ENCODE measurements at places on chromosomes 5 and 9.

- no peak for DNase-seq
Measured at GRCh38 chr9:4022435-4023067, 277.3 kb downstream of the GLIS3 start.

DNA sequence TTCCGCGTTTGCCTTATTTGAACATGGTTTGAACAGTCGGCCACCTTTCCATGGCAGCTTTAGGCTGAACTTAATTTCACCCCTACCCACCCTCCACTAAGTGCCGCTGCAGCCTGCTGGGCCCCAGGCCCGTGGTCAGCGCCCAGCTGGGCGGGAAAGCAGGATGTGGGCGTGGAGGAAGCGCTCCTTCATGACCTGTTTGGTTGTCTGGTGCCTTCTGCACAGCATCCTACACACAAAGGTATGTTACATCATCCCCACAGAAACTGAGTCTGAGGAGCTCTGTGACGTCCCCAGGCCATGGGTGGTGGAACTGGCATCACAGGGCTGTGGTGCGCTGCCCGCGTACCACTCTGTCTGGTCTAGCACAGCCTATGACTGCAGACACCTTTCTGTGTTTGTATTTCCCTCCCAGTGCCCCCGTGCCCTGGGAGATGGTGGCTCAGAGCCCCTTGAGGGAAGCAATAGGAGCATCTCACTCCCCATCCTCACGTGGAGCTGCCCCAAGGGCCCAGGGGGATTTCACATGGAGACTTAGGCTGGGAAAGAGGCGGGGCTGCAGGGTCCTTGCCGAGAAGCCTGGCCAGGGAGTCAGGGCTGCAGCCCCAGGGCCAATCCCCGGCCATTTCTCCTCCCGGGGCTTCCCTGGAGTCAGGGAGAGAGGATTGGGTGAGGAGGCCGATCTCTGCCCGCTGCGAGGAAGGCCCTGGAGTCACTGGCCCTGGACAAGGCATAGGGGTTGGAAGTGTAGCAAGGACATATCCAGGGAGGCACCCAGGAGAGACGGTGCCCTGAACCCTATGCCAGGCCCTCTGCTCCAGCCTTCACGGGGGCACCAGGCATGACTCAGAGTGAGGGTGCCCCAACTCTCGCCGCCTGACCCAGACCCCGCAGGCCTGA lies 37.5 kb upstream of the SUSD3 start:
- DNase-seq: no peak

GRCh38 chr5:51347157-51347556 lies 36.1 kb upstream of the ISL1 start:
- no peak for DNase-seq

- no peak for DNase-seq
Measured at GRCh38 chr5:82813861-82814260, 263.3 kb downstream of the TMEM167A start.

DNA sequence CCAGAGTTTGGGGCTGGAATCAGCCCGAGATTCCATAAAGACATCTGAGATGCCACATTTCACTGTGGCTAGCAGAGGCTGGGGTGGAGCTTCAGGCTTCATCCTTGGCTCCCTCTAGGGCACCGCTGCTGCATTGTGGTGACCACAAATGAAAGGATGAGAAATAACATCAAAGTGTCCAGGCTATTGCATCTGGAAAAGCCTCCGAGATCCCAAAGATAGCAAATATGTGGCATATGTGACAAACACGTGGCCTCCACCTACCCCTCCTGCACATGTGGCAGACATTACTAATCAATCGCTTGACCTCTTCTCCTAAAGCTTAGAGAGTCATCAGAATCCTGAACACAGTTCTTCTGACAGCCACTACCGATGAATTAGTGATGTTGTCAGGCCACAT lies 4.5 kb downstream of the SPARC start:
- DNase-seq: no peak

GRCh38 chr5:135880278-135880677 lies 15.4 kb downstream of the IL9 start:
- no peak for DNase-seq

GRCh38 chr5:77076961-77077828 lies 9.9 kb downstream of the ZBED3 start:
- DNase-seq: no peak

DNA sequence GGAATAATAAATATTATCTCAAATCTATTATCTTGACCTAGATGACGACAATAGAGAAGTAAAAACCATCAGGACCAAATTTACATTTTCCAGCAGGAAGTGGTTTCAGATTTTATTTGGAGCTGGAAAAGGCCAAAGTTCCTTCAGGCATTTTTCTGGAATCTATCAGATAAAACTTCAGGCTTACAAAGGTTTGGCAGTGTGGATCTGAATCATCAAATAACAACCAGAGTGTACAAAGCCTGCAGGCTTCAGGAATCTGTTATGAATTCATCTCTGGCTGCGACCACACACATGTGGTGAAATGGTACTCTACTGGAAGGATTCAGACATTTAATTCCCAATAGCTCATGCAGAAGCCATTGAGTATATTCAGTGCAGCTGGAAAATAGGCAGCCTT lies 726.4 kb upstream of the GRAMD2B start:
- DNase-seq: no peak

GRCh38 chr5:143306040-143306439 lies 97.4 kb downstream of the NR3C1 start:
- DNase-seq: no peak

DNA sequence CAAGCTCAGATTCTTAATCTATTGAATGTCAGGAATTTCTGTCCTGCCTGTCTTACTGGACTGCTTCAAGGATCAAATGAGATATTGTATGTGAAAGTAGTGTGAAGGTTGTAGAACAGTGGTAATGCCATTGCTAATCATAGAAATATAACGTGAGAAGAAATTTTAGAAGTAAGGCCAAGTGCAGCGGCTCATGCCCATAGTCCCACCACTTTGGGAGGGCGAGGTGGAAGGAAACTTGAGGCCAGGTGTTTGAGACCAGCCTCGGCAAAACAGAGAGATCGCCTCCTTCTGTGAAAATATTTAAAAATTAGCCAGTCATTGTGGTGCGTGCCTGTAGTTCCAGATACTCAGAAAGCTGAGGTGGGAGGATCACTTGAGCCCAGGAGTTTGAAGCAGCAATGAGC lies 5.1 kb upstream of the HSPA5 start:
- DNase-seq: no peak

DNA sequence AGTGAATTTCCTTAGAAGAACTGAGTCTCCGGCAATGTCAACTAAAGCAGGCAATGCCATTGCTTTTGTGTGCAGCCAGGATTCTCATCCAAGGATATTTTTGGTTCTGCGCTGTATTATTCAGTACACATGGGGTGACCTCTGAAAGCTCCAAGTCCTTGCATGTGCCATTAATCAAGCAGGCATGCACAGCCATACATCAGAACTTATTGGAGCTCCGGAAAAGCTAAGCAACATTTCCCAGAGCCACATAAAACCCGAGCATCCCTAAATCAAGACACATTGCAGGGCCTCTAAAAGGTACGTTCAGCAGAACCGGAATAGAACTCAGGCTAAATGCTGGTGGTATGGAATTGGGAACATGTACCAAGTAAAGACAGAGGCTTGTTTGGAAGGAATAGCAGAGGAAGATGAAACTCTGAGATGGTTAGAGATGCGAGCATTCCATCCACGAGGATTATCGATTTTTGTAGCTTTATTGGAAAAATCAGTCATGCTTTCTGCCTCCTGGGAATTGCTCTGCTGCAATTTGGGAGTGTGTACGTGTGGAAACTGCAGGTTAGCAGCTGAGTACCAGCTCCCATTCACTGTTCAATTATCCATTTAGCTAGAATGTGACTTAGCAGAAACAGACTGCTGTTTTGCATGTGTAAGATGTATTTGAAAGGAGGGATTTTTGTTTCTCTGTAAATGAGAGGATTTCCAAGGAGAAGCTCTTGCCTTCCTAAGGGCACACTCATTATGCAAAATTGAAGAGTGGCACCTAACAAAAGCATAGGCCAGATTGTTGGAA lies 143.7 kb upstream of the WWC1 start:
- DNase-seq: no peak

DNA sequence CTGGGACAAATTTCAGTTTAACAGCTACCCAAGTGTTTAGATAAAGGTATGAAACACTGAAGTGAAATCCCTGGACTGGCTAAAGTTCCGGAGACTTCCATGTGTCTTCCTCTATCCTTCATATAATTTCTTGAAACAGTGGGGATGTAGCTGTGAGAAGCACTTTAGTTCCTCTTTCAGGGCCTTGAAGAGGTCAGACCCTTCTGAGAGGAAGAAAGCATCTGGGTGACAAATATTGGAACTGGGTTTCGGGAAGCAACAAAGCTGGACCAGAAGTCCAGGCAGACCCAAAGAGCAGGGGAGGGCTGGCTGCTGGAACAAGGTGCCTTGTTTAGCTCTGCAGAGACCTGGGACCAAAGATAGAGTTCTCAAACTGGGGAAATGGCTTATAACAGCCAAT lies 75.4 kb upstream of the ZFAND5 start:
- no peak for DNase-seq

DNA sequence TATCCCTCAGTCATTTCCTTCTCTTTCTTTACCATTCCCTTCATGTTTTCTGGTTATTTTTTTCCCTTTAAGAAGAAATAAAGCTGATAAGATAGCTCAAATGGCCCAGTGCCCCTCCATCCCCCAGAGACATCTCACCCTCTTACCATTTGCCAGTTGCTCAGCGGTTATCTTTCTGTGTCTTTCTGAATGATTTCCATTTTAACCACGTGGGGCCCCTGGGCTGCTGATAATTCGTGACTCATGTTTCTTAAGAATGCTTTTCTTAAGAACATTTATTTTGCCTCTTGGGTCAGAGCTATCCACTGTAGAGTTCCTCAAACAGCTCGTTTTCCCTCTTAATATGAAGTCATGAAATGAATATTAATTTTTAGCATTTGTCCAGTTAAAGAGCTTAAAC lies 147.8 kb downstream of the MAST4 start:
- DNase-seq: no peak

DNA sequence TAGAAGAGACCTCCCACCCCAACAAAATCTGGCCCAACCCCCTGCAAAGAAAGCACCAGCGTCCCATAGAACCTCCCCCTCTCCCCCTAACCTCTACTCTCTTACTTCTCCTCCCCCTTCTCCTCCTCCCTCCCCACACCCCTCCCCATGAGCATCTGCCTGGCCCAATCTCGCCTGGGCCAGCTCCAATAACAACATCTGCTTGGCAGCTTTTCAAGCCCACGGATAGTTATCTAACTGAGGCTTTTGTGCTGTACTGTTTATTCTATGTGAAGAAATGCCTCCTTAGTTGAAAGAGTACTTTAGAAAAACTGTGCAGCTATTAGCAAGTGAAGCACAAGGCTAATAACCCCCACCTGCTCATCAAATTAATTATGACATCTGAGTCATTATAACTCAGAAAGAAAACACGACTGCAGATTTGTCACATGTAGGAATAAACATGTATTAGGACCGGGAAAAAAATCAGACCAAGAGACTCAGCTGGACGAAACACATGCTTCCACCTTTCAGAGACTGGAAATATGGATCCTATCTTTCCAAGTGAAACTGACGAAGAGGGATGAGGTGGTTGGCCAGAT lies 42.8 kb downstream of the NFIB start:
- no peak for DNase-seq

GRCh38 chr9:87278971-87279733 lies 218.5 kb upstream of the DAPK1 start:
- DNase-seq: no peak

GRCh38 chr9:717722-718121 lies 123.8 kb upstream of the DMRT1 start:
- no peak for DNase-seq

DNA sequence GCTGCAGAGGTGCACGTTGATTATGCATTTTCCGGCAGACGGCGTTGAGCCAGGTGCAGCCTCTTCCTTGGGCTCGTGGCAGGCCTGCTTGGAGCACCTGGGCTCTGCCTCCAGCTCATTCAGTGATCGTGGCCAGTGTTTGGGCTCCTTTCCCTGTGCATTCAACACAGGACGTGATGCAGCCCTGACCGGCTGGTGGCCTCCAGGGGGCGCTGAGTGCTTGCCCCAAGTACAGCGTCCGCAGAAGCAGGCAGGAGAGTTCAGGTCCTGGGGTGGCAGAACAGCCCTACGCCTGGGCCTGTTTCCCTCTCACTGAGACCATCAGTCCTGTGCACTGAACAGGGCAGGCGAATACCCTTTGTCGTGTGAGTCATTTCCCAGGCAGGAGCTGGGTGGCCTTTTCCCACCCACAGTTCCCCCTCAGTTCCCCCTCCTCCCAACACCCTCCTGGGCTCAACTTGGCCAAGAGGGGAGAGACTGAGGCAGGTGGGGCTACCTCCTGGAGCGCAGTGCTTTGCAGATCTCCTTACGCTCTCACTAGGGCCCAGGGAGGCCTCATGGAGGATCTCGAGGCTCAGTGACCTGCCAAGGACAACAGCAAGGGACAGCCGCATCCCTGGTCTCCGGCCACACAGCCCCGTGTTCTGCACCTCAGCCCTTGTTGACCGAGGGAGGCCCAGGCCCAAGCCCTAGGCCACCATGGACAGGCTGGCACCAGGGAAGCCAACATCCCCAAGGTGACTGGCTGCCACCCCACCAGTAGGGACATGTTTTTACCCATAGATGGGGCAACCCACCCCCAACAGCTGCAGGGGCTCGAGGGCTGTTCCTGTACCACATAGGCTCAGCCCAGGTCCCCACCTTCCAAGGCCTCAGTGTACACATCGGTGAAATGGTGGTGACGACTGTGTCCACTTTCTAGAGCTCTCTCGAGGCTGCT lies 52.9 kb downstream of the LRSAM1 start:
- DNase-seq: peak; percentile 69

GRCh38 chr5:144017631-144018030 lies 152.8 kb downstream of the YIPF5 start:
- no peak for DNase-seq

- no peak for DNase-seq
Measured at GRCh38 chr5:61575103-61575502, 243.0 kb downstream of the ZSWIM6 start.

DNA sequence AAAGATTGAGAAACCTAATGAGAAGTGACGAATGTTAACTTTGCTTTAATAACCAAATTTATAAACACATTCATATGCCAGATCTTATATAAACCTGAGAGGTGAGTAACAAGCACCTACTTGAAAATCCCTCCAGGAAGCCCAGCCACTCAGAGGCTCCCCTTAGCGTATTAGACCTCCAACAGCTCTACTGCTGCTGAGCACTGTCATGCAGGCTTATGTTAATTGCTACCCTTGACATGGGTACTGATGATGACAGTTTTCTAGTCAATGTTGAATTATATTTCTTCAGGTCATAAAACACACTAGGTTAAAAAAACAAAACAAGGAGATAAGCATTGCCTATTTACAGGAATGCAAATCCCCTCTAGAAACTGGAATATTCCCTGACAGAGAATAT lies 161.2 kb downstream of the MPDZ start:
- DNase-seq: no peak

DNA sequence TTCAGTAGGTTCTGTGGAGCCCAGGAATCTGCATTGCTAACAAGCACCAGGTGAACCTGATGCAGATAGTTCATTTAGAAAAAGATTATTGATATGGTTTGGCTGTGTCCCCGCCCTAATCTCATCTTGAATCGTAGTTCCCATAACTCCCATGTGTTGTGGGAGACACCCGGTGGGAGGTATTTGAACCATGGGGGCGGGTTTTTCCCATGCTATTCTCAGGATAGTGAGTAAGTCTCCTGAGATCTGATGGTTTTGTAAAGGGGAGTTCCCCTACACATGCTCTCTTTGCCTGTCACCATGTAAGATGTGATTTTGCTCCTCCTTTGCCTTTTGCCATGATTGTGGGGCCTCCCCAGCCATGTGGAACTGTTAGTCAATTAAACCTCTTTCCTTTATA lies 212.0 kb downstream of the RAB3C start:
- no peak for DNase-seq

- no peak for DNase-seq
Measured at GRCh38 chr9:130630506-130631330, 33.7 kb upstream of the PRDM12 start.

All from stimulated activated CD4-positive, alpha-beta T cell treated with anti-CD3 and anti-CD28 coated beads, TNF-alpha, amount 100 ng/mL, for 1 hour (primary cell).